ENCODE measurements at places on chromosomes 13 and 19. TPM values are rescaled to one million over a fixed set of nuclear protein-coding genes. Genes with fewer than 3 reads are reported as not detected.

CAPN12 gene
- 2.0 TPM for total RNA-seq

ZNF560 gene
- not detected for total RNA-seq

SPACA4 gene
- not detected for total RNA-seq

F2RL3 gene
- total RNA-seq = 5.8 TPM

B3GNT3 gene
- 1.00 TPM for total RNA-seq

MYADM gene
- 245 TPM for total RNA-seq

CCNA1 gene
- total RNA-seq = 9.6 TPM

FPR3 gene
- total RNA-seq = 19.1 TPM

RNF113B gene
- total RNA-seq = not detected

ICAM5 gene
- 22.2 TPM for total RNA-seq

ARHGEF18 gene
- total RNA-seq = 39.9 TPM

SLITRK1 gene
- total RNA-seq = not detected

ZNF304 gene
- 7.9 TPM for total RNA-seq

TTYH1 gene
- 0.46 TPM for total RNA-seq

KLF5 gene
- total RNA-seq = 50.6 TPM

TJP3 gene
- total RNA-seq = 42.8 TPM

CCDC122 gene
- 6.9 TPM for total RNA-seq

SCAF1 gene
- 22.5 TPM for total RNA-seq

JUND gene
- total RNA-seq = 209 TPM

TPTE2 gene
- total RNA-seq = 0.12 TPM

TTC9B gene
- total RNA-seq = not detected

WDR87 gene
- total RNA-seq = not detected

BCL2L12 gene
- 26.1 TPM for total RNA-seq

DZIP1 gene
- 11.3 TPM for total RNA-seq

CASP14 gene
- total RNA-seq = not detected

ACP5 gene
- total RNA-seq = 22.5 TPM

BORA gene
- 4.0 TPM for total RNA-seq

PRX gene
- total RNA-seq = 25.6 TPM

MAST1 gene
- 0.55 TPM for total RNA-seq

CACNG6 gene
- total RNA-seq = 8.6 TPM

FFAR1 gene
- total RNA-seq = 0.49 TPM

All from lung (tissue), 17 donors.